Caco-2 (cell line): ENCODE measurements at places on chromosomes 11 and 22. TPM values are rescaled to one million over a fixed set of nuclear protein-coding genes. Genes with fewer than 3 reads are reported as not detected.
A peak's percentile ranks its signal among the peaks of the same experiment; 100 is the strongest.

GRCh38 chr11:69702769-69703452 is 911 bp downstream of the FGF19 start:
- H3K4me3 ChIP-seq = no peak overlapping the region
- no peaks in the 10 kb centered on the region for H3K27me3 ChIP-seq
- no peak overlapping the region for H3K27ac ChIP-seq
- no peak for DNase-seq
- peaks cover 28% of the 10 kb centered on the region for H3K4me1 ChIP-seq
- H3K36me3 ChIP-seq = no peaks in the 10 kb centered on the region

GRCh38 chr11:118434123-118434552 is 2.2 kb upstream of the KMT2A start:
- DNase-seq = no peak
- no peaks in the 10 kb centered on the region for H3K27me3 ChIP-seq

Gene AQP11
- total RNA-seq = 11.5 and 12.7 TPM in 2 replicates

Gene SULT4A1
- total RNA-seq = not detected in 2 replicates

DNA sequence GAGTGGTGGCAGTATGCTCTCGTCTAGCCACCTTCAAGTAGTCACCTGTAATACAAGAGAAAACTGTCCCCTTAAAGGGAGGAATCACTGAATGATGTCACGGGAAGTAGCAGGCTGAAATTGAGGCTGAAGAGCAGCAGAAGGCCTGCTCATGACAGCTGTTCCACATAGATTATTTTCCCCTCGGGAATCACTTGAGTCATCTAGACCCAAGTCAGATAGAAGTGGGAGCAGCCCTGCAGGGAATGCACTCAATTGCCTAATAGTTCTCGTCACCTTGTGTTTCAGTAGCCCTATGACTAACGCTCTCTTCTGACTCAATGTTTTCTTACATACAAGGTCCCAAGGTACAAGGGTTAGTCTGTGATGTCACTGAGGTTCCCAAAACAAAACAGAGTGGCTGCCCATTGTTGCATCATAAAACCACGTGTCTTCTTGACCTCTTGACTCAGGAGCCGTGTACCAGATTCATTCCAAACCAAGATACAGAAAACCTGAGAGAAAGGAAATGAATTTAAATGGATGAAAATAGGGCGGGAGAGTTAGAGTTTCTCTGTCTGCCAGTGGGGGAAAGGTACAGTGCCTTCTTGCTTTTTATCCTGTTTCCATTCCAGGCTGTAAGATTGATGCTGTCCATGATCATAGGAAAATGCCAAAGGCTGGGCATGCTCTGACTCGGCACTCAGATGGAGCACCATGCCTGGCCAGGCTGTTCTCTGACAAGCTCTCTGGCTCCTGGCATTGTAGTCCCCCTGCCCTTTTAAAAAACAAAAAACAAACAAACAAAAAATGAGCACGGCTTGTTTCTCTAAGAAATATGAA is 21.6 kb upstream of the C11orf96 start:
- peaks cover 2% of the 10 kb centered on the region; the same call in 1 of the 2 replicates for H3K36me3 ChIP-seq
- peaks cover 19% of the 10 kb centered on the region for H3K4me1 ChIP-seq
- H3K27me3 ChIP-seq = no peaks in the 10 kb centered on the region
- no peak overlapping the region for H3K4me3 ChIP-seq
- no peak overlapping the region for H3K27ac ChIP-seq

GRCh38 chr11:74418509-74418895 is 20.3 kb upstream of the PGM2L1 start:
- no peak for DNase-seq
- no peaks in the 10 kb centered on the region for H3K27me3 ChIP-seq
- H3K36me3 ChIP-seq = no peaks in the 10 kb centered on the region
- H3K4me1 ChIP-seq = peaks cover 22% of the 10 kb centered on the region
- H3K4me3 ChIP-seq = no peak overlapping the region

Gene VPREB1
- total RNA-seq = not detected in 2 replicates

- H3K27me3 ChIP-seq = no peaks in the 10 kb centered on the region
- no peak for DNase-seq
- no peaks in the 10 kb centered on the region for H3K4me1 ChIP-seq
- no peak overlapping the region for H3K27ac ChIP-seq
These were observed 1598.5 kb downstream of the LRRC4C start for GRCh38 chr11:39860931-39861330.

Gene ACTN3
- total RNA-seq = 0.16 TPM in 1 of 2 replicates, not detected in the other

DNA sequence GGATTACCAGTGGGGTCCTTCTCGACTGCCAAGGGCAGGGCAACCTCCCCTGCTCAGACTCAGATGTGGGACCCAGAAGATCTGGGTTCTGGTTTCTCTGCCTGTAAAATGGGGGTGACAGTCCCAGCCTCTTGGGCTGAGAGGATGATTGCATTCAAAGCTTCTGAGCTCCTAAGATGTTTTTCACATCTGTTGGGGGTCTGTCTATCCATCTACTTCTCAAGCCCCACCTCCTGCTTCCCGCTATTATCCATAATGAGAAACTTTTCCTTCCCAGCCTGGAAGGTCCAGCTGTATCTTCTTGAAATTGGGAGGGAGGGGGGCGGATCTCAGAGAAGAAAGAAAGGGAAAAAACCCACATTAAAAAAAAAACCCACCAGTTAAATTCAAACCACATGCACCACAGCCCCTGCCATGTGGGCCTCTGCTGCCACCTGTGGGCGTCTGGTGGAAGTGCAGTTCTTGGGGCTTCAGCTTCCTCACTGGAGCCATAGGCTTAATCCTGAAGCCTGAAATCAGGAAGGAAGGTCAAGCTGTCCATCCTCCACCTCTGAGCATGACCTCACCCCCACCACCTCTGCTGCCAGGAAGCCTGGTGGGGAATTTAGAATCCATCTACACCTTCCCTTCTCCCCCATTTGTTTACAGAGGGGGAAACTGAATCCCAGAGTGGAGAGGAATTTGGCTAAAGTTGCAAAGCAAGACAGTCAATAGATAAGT is 27.3 kb downstream of the ARHGEF17 start:
- peak; percentile 91 for DNase-seq
- peaks cover 4% of the 10 kb centered on the region for H3K36me3 ChIP-seq
- H3K4me3 ChIP-seq = no peak overlapping the region
- peaks cover 52% of the 10 kb centered on the region for H3K4me1 ChIP-seq
- H3K27me3 ChIP-seq = no peaks in the 10 kb centered on the region

- no peak overlapping the region for H3K27ac ChIP-seq
- H3K4me3 ChIP-seq = no peak overlapping the region
- no peak for DNase-seq
- H3K36me3 ChIP-seq = no peaks in the 10 kb centered on the region
- H3K4me1 ChIP-seq = no peaks in the 10 kb centered on the region
These were observed 1083.1 kb downstream of the LRRC4C start for GRCh38 chr11:40376331-40376730.
